ENCODE measurements at places on chromosomes 12 and 14. TPM values are rescaled to one million over a fixed set of nuclear protein-coding genes. Genes with fewer than 3 reads are reported as not detected.

- no peak overlapping the region for H3K27ac ChIP-seq
- ATAC-seq: no peak
- H3K4me1 ChIP-seq: no peaks in the 10 kb centered on the region
- no peaks in the 10 kb centered on the region for H3K36me3 ChIP-seq
- H3K27me3 ChIP-seq: no peaks in the 10 kb centered on the region
These were observed 98.4 kb downstream of the EFCAB11 start for GRCh38 chr14:89855961-89856656.

The PRPH gene
- total RNA-seq: 0.32 TPM

- H3K27ac ChIP-seq: no peak overlapping the region
- peaks cover 32% of the 10 kb centered on the region for H3K27me3 ChIP-seq
- ATAC-seq: no peak
- H3K36me3 ChIP-seq: no peaks in the 10 kb centered on the region
- H3K4me3 ChIP-seq: no peak overlapping the region
These were observed 87.3 kb upstream of the DHRS4 start for GRCh38 chr14:23866269-23866668.

DNA sequence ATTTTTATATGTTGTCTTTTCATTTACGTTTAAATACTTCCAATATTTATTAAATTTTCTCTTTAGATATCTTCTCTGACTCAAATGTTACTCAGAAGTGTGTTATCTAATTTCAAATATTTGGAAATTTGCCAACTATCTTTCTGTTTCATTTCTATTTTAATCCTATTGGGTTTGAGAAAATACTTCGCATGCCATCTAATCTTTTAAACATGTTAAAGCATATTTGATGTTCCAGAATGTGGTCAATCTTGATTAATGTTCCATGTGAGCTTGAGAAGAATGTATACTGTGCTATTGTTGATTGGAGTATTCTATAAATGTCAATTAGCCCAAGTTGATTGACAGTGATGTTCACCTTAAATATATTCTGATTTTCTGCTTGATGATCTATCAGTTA lies 11.9 kb upstream of the DCN start:
- H3K4me1 ChIP-seq: no peaks in the 10 kb centered on the region
- no peaks in the 10 kb centered on the region for H3K36me3 ChIP-seq
- H3K27ac ChIP-seq: no peak overlapping the region
- ATAC-seq: no peak
- H3K27me3 ChIP-seq: peaks cover 4% of the 10 kb centered on the region

- H3K4me1 ChIP-seq: no peaks in the 10 kb centered on the region
- H3K4me3 ChIP-seq: no peak overlapping the region
- ATAC-seq: no peak
- H3K27ac ChIP-seq: no peak overlapping the region
- H3K27me3 ChIP-seq: peaks cover 12% of the 10 kb centered on the region
These were observed 26.2 kb upstream of the TBX3 start for GRCh38 chr12:114710151-114710550.

DNA sequence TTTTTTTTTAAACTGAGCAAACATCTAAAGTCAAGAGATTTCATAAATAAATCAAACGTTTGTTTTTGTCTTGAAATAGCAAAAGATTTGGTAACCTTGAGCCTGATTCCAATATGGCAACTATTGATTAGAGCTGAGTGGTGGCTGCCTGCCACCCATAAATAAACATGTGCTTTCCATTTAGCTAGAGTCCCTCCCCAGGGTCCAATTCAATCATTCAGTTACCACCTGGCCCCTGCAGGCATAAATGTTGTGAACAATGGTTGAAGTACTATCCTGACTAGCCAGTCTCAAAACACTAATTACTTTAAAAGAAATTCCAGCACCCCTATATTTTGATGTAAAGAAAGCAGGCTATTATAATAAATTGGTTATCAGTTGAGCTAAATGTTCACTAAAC lies 129.7 kb upstream of the GRIP1 start:
- peaks cover 3% of the 10 kb centered on the region for H3K27me3 ChIP-seq
- H3K4me1 ChIP-seq: no peaks in the 10 kb centered on the region
- ATAC-seq: no peak
- H3K36me3 ChIP-seq: no peaks in the 10 kb centered on the region
- no peak overlapping the region for H3K4me3 ChIP-seq
- no peak overlapping the region for H3K27ac ChIP-seq

The INHBE gene
- total RNA-seq: not detected

The PRICKLE1 gene
- not detected for total RNA-seq

The C12orf57 gene
- total RNA-seq: 307 TPM

The VWF gene
- 0.08 TPM for total RNA-seq

DNA sequence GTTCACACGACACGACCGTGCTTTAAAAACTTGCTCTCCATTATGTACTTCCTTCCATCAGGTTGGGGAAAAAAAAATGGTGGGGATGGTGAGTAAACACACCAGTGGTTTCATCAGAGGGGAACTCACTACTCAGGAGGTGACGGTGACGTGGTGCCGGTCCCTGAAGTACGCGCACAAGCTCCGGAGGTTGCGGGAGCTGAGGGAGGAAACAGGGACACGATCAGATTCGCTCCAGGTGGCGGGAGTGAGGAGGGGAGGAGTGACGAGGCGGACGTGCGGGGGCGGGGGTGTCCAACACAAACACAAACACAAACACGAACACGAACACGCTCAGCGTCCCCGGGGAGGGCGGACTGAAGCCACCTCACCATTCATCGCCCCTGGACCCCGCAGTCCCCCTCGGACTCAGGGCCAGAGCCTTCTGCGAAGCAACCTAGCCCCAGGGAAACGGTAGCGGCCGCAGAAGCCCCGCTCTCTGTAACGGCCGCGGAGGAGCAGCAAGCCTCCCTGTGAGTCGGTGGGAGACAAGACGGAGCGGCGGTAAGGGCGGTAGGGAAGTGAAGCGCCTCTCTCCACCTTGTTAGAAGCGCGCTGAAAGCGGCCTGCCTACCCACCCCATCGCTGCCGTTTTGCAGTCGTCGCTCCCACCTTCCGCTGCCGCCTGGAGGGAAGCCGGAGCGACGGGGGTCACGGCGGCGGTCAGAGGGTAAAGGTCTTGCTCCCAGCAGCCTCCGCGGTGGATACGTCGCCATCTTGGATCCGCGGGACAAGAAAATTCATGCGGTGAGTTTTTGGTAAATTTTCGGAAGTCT lies at the start of gene CNOT2:
TSS of gene CNOT2 (plus strand) at position 739 of the 815 bp plus-strand sequence. CDS start 34,794 bp downstream, outside the sequence.
- peak; percentile 87 for ATAC-seq
- peaks cover 93% of the 10 kb centered on the region for H3K36me3 ChIP-seq

- no peaks in the 10 kb centered on the region for H3K4me1 ChIP-seq
- no peak overlapping the region for H3K4me3 ChIP-seq
- peaks cover 12% of the 10 kb centered on the region for H3K27me3 ChIP-seq
- ATAC-seq: no peak
- no peaks in the 10 kb centered on the region for H3K36me3 ChIP-seq
- H3K27ac ChIP-seq: no peak overlapping the region
These were observed 12.4 kb upstream of the SLC6A12 start for GRCh38 chr12:226401-226800.

DNA sequence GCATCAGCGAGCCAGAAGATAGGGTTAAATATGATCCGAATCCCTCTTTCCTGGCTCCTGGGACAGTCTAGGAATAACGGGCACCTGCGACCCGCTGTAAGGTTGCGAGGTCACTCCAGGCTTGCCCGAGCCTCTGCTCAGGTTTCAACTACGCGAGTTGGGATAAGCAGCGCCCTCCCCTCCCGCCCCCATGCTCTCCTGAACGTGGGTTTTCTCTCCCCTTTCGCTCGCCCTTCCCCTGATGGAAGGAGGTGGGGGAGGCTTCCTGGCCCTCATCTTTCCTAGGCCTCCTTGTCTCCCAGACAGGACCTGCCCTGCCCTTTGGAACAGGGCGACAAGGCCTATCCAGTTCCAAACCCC lies 753 bp upstream of the ATP5MC2 start:
- H3K27ac ChIP-seq: peak overlapping the region; percentile 95
- H3K36me3 ChIP-seq: peaks cover 45% of the 10 kb centered on the region

DNA sequence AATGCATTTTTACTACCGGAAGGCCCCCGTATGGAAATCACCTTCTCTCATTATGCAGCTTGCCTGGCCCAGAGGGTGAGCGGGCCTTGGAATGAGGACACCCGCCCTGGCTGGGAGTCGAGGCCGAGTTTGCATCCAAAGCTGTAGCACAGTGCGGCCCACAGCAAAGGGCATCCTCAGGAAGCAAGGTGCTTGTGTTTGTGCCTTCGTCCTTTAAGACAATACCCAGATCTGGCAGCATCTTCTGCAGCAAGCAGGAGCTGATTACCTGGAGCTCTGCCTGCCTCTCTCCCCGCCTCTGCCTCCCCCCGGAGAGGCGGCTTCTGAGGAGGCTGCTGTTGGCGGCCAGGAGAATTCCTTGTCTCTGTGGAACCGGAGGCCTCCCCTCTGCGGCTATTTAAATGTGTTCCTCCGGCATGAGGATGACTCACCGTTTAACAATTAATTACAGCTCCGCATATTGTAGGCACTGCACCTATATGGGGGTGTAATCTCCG lies 145.3 kb downstream of the CACNA1C start:
- no peaks in the 10 kb centered on the region for H3K4me1 ChIP-seq
- H3K27me3 ChIP-seq: peaks cover 23% of the 10 kb centered on the region
- no peak overlapping the region for H3K4me3 ChIP-seq

DNA sequence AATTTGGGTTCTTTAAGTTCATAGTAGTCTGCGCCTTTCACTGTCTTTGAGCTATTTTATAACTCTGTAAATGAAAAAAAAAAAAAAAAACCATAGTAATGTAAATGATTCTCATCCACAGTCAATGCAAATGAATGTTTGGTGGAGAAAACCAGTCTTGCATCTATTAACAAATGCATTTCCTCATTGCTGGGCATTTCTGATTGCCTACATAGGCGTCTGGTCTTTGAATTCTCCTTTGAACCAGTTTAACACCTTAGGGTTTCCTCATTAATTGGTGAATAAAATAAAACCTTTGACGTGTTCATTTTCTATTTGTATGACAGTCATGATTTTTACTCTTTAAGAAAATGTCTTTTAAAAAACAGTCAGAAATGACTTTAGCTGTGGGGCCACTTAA lies 114.8 kb downstream of the C12orf75 start:
- no peaks in the 10 kb centered on the region for H3K4me1 ChIP-seq
- H3K4me3 ChIP-seq: no peak overlapping the region
- no peaks in the 10 kb centered on the region for H3K36me3 ChIP-seq

- no peaks in the 10 kb centered on the region for H3K4me1 ChIP-seq
- ATAC-seq: no peak
These were observed at the start of gene TAS2R20 for GRCh38 chr12:10998204-10998603. TSS of gene TAS2R20 (minus strand) at chr12:10998304. CDS start at chr12:10997875, 429 bp downstream.

The STAC3 gene
- total RNA-seq: 4.5 TPM

The COL2A1 gene
- not detected for total RNA-seq

The LBHD2 gene
- total RNA-seq: not detected

GRCh38 chr12:21607701-21608100 lies 3.1 kb upstream of the GYS2 start:
- no peaks in the 10 kb centered on the region for H3K36me3 ChIP-seq
- no peak overlapping the region for H3K27ac ChIP-seq
- H3K27me3 ChIP-seq: no peaks in the 10 kb centered on the region
- no peak overlapping the region for H3K4me3 ChIP-seq

DNA sequence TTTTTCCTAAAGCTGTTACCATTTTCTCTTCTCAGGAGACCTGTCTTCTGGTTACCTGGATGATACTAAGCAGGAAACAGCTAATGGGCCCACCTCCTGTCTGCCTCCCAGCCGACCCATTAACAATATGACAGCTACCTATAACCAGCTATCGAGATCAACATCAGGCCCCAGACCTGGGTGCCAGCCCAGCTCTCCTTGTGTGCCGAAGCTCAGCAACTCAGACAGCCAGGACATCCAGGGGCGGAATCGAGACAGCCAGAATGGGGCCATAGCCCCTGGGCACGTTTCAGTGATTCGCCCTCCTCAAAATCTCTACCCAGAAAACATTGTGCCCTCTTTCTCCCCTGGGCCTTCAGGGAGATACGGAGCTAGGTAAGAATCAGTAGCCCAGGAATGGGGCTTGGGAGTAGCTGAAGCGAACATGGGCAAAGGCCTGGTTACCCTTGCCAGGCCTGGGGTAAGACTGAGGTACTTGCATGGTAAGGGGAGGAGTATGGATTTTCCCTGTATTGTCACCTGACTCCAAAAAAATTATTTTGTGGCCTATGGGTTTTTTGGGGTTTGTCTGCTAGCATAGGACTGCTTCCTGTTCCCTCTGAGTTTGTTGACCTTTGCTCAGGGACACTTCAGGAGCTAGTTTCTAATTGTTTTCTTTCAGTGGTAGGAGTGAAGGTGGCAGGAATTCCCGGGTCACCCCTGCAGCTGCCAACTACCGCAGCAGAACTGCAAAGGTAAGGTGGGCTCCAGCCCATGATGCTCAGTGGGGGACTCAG lies 26.6 kb downstream of the TRAFD1 start:
- peak overlapping the region; percentile 61 for H3K27ac ChIP-seq
- ATAC-seq: no peak
- no peak overlapping the region for H3K4me3 ChIP-seq
- H3K4me1 ChIP-seq: peaks cover 7% of the 10 kb centered on the region
- H3K27me3 ChIP-seq: no peaks in the 10 kb centered on the region

GRCh38 chr12:25041006-25041741 lies 92.3 kb upstream of the BCAT1 start:
- no peak overlapping the region for H3K27ac ChIP-seq
- H3K27me3 ChIP-seq: peaks cover 14% of the 10 kb centered on the region
- H3K4me1 ChIP-seq: no peaks in the 10 kb centered on the region
- no peak overlapping the region for H3K4me3 ChIP-seq
- H3K36me3 ChIP-seq: no peaks in the 10 kb centered on the region
- ATAC-seq: no peak

DNA sequence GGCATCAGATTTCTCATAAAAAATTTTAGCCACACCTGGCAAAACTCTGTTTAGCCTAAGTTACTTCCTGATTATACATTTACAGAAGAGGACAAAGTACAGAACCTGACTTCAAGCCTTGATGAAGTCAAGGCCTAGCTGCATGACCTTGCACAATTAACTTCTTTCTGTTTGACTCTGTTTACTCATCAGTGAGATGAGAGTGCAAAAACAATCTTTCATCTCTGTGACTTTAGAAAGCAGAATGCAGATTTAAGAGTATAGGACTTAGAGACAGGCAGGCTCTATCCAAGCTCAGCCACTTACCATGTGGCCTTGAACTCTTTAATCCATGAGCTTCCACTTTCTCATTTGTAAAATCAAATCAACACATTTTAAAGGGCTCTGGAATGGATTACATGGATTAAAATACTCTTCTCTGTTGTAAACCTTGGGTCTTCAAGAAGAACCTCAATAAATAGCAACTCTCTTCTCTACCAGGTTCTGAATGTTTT lies 1178.9 kb downstream of the FLRT2 start:
- H3K27ac ChIP-seq: no peak overlapping the region
- no peaks in the 10 kb centered on the region for H3K4me1 ChIP-seq
- no peak overlapping the region for H3K4me3 ChIP-seq
- no peak for ATAC-seq
- H3K36me3 ChIP-seq: no peaks in the 10 kb centered on the region

The DHH gene
- 0.26 TPM for total RNA-seq

The CLEC6A gene
- not detected for total RNA-seq

- peak overlapping the region; percentile 90 for H3K27ac ChIP-seq
- H3K36me3 ChIP-seq: peaks cover 100% of the 10 kb centered on the region
- H3K4me3 ChIP-seq: peak overlapping the region; percentile 66
- peaks cover 52% of the 10 kb centered on the region for H3K4me1 ChIP-seq
- H3K27me3 ChIP-seq: no peaks in the 10 kb centered on the region
These were observed 157.5 kb upstream of the HIF1A start for GRCh38 chr14:61537563-61538463.

Measured in activated T-helper 17 cell treated with anti-CD3 and anti-CD28 coated beads, Interleukin-2, amount 50 U/mL, for 72 hours (primary cell).